ENCODE measurements at places on chromosomes 5 and 9.

DNA sequence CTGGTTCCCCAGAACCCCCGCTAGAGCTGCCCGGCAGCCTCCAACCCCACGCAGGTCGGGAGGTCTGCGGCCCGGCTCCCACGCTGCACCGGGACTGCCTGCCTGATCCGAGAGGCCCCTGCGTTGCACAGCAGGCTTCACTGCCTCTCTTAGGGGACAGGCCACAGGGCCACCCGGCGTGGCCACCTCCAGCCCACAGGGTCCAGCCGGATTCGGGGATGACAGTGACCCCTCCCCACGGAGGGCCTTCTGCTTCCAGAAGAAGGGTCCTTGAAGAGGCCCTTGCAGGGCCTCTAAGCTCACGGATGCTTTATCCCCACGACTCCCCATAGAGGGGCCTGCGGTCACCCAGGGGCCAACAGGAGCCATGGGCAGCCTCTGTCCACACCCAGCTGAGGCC, 66.1 kb upstream of the PPP1R26 start:
- no peak for DNase-seq

DNA sequence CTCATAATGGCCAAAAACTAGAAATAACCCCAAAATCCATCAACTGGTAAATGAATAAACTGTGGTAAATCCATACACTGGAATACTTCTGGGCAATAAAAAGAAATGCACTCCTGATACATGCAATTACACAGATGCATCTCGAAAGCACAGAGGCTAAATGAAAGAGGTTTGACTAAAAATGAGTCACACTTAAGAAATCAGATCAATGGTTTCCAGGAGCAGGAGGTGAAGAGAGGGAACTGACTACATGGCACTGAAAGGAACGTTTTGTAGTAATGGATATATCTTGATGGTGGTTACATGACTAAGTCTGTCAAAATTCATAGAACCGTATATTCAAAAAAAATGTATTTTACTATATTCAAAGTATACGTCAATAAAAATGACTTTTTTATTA, 42.4 kb downstream of the STRBP start:
- no peak for DNase-seq

DNA sequence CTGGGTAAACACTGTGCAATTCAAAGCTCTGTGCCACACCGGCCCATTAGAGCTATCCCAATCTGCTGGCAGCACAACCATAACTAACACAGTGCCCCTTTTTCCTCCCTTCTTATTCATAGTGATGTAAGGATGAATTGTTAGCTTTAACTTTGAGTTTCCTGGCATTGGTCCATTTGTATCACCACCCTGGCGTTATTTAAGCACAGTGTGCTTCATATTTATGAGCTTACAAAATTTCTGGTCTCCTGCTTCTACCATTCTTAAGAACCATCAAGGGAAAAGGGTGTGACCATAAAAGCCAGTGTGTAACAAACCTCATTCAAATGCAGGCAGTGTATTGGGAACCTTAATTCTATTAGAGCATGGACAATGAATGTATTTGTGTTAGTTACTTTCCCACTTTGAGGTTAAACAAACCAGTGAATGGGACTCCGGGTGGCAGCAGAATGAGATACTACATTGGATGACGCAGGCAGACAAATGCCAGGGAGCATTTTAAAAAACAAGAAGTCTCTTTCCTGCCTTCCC, 222.6 kb downstream of the TMEM161B start:
- DNase-seq, result no peak

- no peak for DNase-seq
Observed at GRCh38 chr5:176405656-176406435, 10.5 kb downstream of the CLTB start.

- no peak for DNase-seq
Observed at GRCh38 chr5:1057485-1058082, 49.0 kb downstream of the NKD2 start.

DNA sequence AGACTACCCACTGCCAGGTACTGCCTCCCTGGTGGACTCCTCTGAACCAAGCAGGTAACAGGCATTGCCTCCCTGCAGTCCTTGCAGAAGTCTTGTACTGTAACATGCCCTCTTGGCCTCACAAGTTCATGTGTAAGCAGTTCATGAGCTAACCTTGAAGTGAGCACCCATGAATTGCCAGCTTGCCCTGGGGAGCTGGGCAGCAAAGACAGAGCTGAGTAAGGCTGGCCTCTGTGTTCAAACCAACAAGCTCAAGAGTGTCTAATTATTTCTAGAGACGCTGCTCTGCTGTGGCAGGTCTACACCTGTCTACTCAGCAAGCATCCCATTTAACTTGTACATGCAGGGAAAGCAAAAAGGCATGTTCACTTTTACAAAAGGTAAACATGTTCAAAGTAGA, 113.5 kb downstream of the FEM1C start:
- DNase-seq, result no peak

Data from HTR-8/SVneo (cell line).